ENCODE measurements at places on chromosomes 16 and 17.

- no peak for DNase-seq
Measured at GRCh38 chr17:69609473-69610305, 195.2 kb downstream of the MAP2K6 start.

DNA sequence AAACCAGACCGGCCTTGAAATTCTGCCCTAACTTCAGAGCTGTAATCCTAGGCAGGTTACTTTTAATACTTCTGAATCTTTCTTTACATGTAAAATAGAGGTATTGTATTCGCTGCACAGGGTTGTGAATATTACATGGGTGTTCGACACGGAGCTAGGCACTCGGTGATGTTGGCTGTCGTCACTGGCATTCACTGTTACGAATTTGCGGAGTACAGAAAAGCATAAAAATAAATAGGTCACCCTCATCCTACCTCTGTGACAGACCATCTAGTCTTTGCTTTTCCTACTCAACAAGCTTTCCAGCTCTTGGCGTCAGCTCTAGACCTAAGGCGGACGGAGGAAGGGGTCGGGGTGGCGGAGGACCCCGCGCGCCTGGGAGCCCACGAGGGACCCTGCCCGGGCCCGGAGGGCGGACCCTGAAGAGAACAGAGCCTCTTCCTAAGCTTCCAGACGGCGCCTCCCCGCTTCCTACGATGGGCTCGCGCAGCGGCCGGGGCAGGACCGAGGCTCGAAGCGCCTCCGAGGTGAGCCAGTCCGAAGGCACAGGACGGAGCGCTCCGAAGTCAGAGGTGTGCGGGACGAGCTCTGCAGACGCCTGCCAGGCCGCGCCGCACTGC is 879 bp upstream of the SPG7 start:
- no peak for DNase-seq

GRCh38 chr17:56034197-56034635 is 119.1 kb upstream of the ANKFN1 start:
- no peak for DNase-seq

DNA sequence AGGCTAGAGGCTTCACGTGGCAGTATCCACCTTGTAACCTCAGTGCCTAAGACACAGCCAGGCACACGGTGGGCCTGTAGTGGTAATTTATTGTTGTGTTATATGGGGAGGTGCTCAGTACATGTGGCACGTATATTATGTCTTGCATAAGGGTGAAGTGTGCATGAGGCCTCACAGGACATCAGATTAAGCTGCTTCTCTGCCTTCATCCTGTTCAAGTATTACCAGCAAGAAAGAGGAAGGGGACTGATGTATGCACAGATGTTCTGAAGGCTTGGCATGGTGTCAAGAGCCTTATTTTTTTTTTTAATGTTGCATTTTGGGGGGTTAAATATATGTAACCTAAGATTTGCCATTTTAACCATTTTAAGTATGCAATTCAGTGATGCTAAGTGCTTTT is 71.6 kb downstream of the ABCC1 start:
- DNase-seq = no peak

GRCh38 chr17:74362069-74362405 is 369 bp upstream of the BTBD17 start:
- DNase-seq = no peak

DNA sequence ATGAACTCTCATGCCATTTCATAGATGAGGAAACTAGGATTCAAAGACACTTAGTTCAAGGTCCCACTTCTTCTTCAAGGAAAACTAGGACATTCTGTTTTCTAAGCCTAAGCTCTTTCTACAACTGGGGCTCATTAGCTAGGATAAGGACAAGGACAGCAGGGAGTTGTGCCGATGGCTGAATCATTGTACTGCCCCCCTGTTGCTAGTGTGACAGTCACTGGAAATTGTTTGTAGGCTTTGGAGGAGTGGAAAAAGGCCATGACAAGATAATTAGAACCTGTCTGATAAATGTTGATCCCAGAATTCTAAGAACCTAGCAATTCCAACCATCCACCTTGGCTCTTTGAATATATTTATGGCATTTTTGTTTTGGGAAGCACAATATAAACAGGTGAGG is 445.7 kb downstream of the CDH8 start:
- no peak for DNase-seq
